ENCODE measurements at places on chromosomes 3 and 15. TPM values are rescaled to one million over a fixed set of nuclear protein-coding genes. Genes with fewer than 3 reads are reported as not detected.

Gene EFCC1
- polyA plus RNA-seq = 3.4 TPM

Gene DAZL
- polyA plus RNA-seq = 0.08 TPM

Gene DPPA4
- 17.8 TPM for polyA plus RNA-seq

Gene SKOR1
- 17.0 TPM for polyA plus RNA-seq

Gene SCN11A
- 0.81 TPM for polyA plus RNA-seq

Gene BCHE
- 58.8 TPM for polyA plus RNA-seq

Gene PAK6
- 25.6 TPM for polyA plus RNA-seq

Gene LRRC28
- 29.6 TPM for polyA plus RNA-seq

Gene CLSTN2
- 20.7 TPM for polyA plus RNA-seq

Gene C3orf22
- 0.17 TPM for polyA plus RNA-seq

Gene SPRED1
- polyA plus RNA-seq = 32.5 TPM

Gene TMEM40
- polyA plus RNA-seq = 0.44 TPM

Gene GNAT1
- polyA plus RNA-seq = 0.72 TPM

Gene DNAJC19
- polyA plus RNA-seq = 56.0 TPM

Gene PARP9
- polyA plus RNA-seq = 13.1 TPM

Gene SERINC4
- 0.29 TPM for polyA plus RNA-seq

Gene CNOT10
- 26.9 TPM for polyA plus RNA-seq

Gene CPN2
- polyA plus RNA-seq = not detected

Gene CEMIP
- 49.4 TPM for polyA plus RNA-seq

Gene GOLGA8A
- polyA plus RNA-seq = 115 TPM

Gene DGKG
- 10.2 TPM for polyA plus RNA-seq

Gene EFHB
- polyA plus RNA-seq = 6.9 TPM

Gene ROPN1
- polyA plus RNA-seq = 0.42 TPM

Gene KBTBD13
- polyA plus RNA-seq = 0.08 TPM

Gene DUOXA2
- 0.11 TPM for polyA plus RNA-seq

Gene MYLK
- polyA plus RNA-seq = 17.0 TPM

Gene SLC15A2
- polyA plus RNA-seq = 95.5 TPM

Gene TRANK1
- polyA plus RNA-seq = 19.6 TPM

Gene APBA2
- polyA plus RNA-seq = 111 TPM

Gene CAMKV
- 115 TPM for polyA plus RNA-seq

Gene P2RY14
- polyA plus RNA-seq = 1.3 TPM

Gene NANOGP8
- polyA plus RNA-seq = not detected

Measured in spinal cord (tissue), 10 donors.